ENCODE measurements at places on chromosomes 12 and 14.

DNA sequence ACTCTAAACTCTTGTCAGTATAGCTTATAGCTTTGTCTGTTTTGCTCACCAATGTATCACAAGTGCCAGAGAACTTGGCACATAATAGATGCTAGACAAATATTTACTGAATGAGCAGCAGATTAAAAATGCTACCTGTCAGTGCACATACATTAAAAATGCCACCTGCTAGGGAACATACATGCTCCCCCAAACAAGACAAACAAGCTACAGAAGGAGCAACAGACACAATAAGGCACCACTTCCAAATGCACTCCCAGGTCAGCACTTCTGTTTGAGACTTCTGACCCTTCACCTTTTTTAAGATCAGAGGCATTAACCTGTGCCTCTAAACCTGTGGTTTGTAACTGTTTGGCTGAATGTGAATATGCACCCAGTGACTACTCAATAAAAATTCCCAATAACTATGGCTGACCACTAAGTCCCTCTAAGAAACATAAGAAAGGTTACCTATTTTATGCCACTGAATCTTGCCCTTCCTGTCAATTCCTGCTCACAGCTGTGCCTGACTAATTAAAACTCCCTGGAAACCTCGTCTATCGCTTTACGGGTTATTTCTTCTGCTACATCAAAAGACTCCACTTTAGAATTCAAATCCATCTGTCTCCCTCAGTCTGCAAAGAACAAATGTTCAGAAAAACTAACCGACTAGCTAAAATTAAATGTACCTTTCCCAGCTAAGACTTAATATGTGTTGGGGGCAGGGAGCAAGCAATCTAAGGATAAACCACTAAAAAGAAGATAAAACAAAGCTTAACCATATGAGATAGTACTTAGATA, 41.0 kb downstream of the HECTD4 start:
- DNase-seq, result no peak

DNA sequence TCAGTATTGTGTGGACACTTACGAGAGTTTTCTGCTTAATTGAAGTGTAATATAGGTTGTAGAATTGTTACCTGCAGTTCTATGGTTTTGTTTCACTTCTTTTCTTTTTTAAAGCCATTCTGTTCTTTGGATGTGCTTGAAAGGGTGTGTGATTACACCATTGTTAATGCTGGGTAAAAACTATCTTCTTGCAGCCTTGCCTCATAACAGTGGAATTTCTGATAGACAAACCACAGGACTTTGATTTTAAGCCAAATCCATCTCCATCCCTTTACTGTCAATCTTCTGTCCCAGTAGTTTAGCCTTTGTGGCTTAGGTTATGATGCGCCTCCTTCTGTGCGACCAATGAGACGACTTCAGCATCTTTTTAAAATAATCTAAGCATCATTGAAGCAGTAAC, 182.3 kb downstream of the PELI2 start:
- DNase-seq, result no peak

GRCh38 chr12:18589316-18589715, 148.5 kb downstream of the PLCZ1 start:
- DNase-seq, result no peak

DNA sequence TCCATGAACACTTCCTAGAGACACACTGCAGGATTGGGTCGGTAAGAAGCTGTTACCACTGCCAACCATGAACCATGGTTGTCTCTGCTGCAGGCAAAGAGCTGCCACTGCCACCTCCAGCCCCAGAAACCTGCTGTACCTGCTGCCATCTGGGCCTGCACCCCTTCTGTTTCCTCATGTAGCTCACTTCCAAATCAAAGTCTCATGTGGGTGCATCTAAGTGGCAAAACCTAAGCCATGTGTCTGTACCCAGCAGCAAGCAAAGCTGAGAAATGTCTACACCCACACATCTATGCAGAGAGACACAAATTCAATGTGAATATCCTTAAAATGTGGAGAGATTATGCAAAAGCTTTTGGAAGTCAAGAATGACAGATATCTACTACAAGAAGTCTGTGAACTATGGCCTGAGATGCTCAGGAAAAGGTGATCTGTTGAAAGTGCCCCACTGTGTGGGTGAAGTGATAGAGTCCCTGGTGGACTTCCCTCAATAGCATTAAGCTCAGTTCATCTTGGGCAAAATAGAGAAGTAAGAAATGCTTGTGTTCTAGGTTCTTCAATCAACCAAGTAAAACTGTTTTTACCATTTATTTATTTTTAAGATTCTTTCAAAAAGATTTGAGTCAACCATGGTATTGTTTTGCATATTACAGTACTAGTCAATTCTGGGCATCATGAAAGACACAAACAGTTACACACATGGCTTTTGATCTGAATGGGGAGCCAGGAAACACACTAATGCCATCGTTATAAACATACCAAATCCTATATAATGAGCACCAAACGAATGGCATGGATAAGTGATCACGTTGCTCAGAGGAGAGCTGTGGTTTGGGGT, 64.4 kb downstream of the FOS start:
- DNase-seq, result no peak

DNA sequence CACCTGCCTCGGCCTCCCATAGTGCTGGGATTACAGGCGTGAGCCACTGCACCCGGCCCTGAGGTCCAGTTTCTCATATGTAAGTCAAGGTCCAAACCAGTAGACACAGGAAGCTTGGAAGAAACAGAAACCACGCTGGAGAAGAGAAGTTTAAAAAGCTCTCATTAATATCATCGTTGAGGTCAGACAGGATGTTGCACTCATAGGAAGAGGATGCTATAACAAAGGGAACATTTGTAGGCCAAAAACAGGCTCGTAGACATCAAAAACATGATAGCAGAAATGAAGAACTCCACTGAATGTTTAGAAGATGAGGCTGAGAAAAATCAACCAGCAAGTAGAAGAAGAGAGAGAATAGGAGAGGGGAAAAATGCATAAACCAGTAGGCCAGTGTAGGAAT, 46.8 kb downstream of the ACACB start:
- DNase-seq, result no peak

DNA sequence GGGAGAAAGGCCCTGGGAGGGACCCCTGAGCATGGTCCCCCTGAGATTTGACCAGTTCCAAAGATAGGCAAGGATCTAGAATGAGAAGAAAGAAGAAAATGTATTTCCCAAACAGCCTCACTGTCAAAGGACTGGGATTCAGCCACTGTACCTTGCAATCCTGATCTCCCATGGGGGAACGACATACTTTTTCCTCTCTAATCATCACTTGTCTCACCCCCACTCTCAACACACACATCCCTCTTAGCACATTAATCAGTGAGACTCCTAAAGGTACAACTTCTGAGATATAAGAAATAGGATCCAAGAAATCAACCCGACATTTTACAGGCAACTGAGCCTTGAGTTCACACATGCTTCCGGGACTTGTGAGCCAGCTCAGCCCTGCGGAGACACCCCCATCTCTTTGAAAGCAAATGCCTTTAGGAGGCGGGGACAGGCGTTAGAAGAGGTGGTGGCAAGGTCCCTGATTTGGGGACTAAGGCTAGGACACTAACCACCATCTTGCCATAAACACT, 1.4 kb downstream of the MAP3K9 start:
- no peak for DNase-seq

DNA sequence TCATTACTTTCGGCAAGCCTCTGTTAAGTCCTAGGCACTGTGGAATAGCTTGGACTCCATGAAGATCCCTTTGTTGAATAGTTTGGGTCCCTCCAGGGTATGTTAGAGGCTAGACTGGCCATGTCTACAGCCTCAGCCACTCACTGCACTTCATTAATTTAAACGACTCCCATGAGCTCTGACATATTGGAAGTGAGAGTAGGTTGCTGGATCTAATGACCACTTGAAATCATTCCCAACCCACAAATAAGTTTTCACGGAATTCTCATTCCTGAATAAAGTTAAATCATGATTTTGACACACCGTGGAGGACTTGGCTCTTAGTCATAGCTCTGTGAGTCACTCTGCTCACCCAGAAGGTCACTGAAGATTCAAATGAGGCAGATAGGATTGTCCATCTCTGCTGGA, 21.4 kb upstream of the APPL2 start:
- no peak for DNase-seq

- no peak for DNase-seq
Measured at GRCh38 chr14:86943391-86944365, 1049.3 kb downstream of the GALC start.

DNA sequence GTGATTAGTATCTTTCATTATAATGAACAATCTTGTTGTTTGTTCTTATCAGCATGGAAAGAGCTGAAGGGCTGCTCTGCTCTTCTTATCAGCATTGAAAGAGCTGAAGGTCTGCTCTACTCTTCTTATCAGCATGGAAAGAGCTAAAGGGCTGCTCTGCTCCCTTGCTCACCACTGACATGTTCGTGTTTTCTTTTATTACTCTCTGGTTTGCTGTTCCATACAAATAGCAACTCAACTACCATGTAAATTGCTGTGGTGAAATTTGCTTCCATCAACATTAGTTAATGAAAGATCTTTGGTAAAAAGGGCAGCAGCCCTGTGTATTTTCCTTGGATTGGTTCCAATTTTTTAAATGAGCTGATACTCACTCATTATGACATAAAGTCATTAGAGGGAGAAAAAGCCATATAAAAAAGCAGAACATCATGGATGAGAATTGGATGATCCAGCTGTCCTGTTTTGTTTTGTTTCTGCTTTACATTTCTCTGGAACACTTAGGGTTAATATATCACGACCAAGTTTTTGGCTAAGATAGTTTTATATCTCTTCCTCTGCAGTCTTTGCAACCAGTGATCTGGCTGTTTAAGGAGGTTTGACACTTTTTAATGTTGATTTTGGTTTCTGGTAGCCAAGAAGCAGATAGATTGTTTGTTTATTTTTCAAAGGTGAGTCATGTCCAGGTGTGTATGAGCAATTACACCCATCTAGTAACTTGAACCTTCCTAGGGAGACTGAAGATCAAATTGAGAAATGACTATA, 356.6 kb downstream of the CEP128 start:
- peak; percentile 77 for DNase-seq

DNA sequence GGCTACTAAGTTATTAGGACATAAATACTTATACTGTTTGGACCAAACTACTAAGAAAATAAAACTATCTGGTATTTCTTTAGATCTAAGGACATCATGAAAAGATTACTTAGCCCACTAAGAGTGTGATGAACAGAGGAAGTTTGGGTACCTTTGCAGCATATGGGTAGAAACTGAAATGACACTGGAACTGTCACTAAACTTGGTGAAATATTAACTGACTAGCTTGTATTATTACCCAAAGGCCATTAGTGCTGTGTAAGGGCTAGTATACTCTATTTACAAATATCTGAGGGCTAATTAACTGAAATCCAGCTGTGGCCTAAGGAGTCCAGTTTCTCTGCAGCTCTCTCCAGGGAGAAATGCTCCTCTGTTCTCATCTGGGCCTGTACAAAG, 45.5 kb downstream of the PAWR start:
- no peak for DNase-seq

GRCh38 chr12:14960548-14961465, 594 bp downstream of the ARHGDIB start:
- DNase-seq, result no peak

DNA sequence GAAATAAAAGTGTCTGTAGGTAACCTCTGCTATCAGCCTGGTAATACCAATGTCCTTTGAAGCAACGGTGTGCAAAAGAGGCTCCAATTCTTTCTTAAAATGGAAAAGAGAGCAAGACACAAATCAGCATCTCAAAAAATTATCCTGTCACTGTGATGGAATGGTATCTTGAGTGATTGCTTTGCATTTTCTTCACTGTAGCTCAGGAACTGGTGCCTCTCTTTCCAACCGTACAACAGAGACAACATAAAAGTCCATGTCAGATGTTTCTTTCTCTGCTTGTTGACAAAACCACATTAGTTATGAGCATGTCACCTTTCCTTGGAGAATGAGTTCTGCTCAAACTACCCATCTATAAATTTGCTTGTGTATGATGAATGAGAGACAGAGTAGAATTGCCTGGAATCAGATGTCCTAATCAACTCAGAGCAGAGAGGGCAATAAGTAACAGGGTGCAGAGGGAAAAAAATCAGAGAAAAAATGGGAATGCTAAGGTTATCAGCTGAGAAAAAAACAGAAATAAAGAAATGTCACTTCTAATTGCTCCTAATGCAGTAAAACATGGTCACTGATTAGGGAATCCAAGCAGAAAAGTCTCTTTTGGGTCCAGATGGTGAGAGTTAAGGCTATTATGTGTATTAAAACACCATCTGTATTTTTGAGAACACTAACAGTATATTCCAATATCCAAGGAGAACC, 465.0 kb upstream of the ATP2B1 start:
- no peak for DNase-seq

- no peak for DNase-seq
Measured at GRCh38 chr12:114662512-114663177, 21.3 kb downstream of the TBX3 start.

DNA sequence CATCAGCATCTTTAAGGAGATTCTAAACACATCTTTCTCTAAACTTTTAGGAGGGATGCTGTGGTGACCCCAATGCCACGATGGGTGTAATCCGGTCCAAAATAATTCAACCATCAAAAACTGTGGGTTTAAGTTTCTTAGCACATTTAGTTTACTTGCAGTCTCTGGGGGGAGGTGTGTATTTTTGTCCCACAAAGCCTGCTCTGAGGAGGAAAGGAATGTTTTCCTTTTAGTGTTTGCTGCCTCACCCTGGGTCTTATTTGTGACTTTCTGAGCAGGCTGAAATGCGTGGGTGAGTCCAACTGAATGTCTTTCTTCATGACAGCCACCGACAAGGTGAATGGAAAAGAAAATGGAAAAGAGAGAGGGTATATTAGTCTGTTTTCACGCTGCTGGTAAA, 1324.7 kb downstream of the AACS start:
- no peak for DNase-seq

GRCh38 chr12:48129376-48129775, 10.2 kb downstream of the PFKM start:
- DNase-seq, result no peak

- no peak for DNase-seq
Measured at GRCh38 chr12:102814691-102815367, 102.2 kb downstream of the PAH start.

- DNase-seq, result no peak
Measured at GRCh38 chr12:111785651-111786050, 18.9 kb downstream of the ALDH2 start.

DNA sequence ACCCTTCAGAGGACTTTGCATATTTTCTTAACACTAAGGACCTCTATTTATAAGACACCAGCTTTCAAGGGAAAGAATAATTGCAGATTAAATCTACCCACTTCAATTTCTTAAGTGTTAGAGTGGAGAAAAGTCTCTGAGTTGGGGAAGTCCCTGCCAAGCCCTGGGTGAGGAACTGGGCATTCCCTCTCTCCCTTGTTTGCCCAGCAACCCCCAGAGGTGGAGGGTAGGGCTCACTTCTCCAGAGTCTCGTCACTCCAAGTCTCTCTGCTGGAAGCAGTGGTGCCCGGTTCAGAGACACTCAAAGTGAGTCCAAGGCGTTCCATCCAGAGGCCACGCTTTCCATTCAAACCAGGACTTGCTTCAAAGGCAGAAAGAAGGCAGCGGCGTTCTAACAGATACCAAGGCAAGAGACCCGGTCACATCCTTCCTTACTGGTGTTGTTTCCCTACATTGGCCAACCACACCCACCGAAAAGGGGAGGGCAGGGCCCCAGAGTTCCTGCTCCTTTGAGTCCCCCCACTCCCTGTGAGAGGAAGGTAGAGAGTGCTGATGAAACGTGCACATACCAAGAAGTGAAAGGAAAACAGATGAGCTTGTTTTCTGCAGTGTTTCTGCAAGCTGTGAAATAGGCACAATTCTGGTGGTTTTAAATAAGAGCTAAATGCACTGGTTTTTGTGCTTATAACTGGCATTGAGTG, 6.1 kb upstream of the BDKRB2 start:
- DNase-seq, result no peak
